Hematopoietic multipotent progenitor cell (in vitro differentiated cells): ENCODE measurements at places on chromosomes 5 and 9.

GRCh38 chr9:75161116-75161857 lies 73.0 kb downstream of the OSTF1 start:
- DNase-seq: no peak

- DNase-seq: no peak
Measured at GRCh38 chr5:112349371-112349770, 69.7 kb downstream of the EPB41L4A start.

GRCh38 chr5:43171451-43171850 lies 20.6 kb upstream of the NIM1K start:
- no peak for DNase-seq

GRCh38 chr5:68661237-68661636 lies 432.6 kb upstream of the SLC30A5 start:
- DNase-seq: no peak

- DNase-seq: no peak
Measured at GRCh38 chr5:128711216-128711615, 173.2 kb upstream of the FBN2 start.
